ENCODE measurements at places on chromosomes 7 and 10.

DNA sequence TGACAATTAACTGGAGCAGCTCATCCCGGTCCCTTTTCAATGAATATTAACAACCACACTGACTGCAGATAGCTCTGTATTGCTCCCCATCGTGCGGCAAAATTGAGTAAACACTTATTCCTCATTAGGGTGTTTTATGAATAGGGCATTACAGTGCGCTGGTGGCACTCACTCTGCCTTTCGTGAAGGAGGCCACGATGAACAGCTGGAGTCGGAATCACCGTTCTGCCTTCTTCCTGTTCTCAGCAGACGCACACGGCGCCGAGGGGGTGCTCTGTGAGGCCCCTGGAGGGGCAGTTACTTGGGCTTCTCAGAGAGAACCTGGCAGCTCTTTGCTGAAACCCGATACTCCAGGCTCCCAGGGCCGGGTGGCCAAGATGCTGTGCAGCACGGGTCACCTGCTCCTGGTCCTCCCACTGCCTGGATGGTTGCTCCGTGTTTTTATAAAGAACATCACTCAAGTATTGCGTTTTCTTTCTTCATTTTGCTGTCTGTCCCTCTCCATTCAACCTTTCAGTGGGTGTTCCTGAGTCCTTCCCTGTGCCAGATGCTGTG is 241.9 kb downstream of the GLRX3 start:
- no peak for DNase-seq

GRCh38 chr10:76899490-76899889 is 738.1 kb downstream of the KCNMA1 start:
- DNase-seq = no peak

GRCh38 chr10:111648046-111648445 is 535.5 kb downstream of the GPAM start:
- peak; percentile 1 for DNase-seq

DNA sequence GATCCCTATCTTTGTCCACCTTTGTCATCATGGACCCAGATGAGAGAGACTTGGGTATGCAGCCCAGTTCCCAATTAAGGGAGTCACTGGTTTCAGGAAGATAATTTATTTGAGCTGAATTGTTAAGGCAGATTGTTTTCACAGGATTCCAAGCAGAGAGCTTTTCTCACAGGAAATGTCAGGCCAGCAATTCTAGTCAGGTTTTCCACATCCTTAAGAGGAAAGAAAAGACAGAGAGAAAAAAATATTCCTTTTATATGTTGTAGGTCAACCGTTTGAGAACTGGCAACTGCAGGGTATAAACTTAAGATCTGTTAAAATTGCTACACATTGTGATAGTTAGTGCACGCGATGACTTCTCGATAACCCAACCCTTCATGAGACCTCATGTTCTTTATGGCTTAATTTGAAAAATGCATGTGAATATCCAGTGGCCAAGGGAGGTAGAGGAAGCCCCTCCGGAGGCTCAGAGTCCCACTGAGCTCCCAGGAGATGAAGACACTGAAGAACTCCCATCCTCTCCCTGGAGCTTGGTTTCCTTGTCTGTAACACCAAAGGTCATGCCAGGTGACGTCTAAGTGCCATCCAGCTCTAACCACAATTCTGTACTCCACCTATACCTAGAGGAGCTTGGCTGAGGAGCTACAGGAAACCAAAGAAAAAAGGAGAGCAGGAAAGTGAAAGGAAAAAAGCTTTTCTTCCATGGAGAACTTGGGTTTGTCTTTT is 45.6 kb downstream of the MINDY4 start:
- no peak for DNase-seq

- no peak for DNase-seq
These were observed 26.8 kb upstream of the PSAP start for GRCh38 chr10:71877821-71878220.

- DNase-seq = no peak
These were observed 148.1 kb downstream of the SLC16A9 start for GRCh38 chr10:59561477-59562121.

- DNase-seq = no peak
These were observed 370.1 kb downstream of the PRPF18 start for GRCh38 chr10:13956826-13957225.

DNA sequence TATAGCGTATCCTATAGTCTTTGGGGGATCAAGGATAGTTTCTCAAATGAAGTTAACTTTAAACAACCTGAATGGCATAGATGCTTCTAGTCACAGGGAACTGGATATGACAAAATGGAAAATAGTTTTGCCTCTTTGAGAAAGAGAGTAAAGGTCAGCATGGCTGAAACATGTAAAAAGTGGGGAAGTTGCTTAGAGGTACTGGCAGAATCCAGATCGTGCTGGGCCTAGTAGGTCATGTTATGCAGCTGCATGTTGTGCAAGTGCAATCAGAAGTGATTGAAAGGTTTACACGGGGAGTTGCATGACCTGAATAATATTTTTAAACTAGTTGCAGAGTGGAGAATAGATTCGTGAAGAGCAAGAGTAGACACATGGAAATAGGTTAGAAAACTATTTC is 201.1 kb upstream of the HDAC9 start:
- DNase-seq = no peak

DNA sequence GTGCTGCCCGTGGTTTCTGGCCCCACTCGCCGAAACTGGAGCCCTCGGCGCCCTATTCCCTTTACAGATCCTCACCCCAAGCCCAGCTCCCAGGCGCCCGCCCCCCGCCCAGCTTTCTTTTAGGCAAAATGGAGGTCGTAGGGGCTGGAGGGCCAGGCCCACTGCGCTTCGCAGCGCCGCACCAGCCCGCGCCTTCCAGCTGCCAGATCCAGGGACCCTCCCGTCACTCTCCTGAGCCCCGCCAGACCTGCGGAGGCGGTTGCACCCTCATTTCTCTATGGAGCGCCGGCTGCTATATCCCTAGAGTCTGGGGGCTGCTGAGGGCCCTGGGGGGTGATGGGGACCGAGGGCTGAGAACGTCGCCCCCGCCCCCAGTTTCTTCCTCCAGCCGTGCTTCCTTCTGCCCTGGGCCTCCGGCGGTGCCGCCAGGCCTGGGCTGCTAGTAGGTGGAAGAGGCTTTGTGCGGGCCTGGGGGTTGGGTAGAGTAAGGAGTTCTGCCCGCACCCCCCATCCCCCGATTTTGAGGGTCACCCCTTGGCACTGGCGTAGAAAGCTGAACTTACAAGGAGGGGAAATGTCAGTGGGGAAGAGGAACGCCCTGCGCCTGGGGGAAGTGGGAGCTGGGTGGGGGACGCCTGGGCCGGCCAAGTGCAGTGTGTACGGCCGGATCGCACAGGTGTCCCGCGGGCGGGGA is 1.0 kb downstream of the GNB2 start:
- DNase-seq = no peak

DNA sequence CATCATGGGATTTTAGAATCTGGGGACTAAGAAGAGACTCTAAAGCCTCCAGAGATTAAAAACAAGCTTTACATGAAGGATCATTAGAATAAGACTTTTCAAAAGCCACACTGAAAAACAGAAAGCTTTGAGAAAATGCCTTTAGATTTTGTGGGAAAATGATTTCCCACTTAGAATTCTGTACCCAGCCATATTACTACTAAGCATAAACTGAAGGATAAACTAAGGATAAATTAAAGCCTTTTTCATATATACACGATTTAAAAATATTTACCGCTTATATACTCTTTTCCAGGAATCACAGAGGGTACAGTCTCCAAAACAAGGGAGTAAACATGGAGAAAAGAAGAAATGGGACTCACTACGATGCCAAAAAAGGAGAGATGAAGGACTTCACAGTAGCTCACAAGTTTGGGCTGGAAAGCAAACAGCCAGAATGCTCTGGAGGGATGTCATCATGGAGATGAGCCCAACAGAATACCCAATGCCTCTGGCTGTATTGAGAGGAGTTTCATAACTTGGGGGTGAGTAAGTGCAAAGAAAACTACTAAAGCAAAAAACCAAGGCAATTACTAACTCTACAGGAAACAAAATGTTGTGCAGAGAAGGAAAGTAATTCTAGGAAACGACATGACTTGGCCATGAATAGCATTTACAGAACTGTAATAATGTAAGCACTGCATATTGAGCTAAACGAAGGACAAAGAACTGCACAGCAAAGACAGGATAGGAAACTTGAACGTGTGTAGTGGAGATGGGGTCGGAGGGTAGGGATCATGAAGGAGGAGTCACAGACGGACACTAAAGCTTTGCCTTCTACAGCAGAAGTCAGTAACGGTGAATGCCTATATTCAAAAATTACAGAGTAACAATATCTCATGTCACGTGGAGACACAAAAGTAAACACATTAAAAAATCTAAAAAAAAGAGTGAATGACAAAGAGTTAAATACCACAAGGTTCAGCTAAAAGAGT is 61.4 kb upstream of the ASAH2 start:
- peak; percentile 23 for DNase-seq

- DNase-seq = no peak
These were observed 65.4 kb downstream of the FANK1 start for GRCh38 chr10:125961743-125962142.

- DNase-seq = peak; percentile 72
These were observed 186.5 kb upstream of the TMEM72 start for GRCh38 chr10:44724415-44725174.

DNA sequence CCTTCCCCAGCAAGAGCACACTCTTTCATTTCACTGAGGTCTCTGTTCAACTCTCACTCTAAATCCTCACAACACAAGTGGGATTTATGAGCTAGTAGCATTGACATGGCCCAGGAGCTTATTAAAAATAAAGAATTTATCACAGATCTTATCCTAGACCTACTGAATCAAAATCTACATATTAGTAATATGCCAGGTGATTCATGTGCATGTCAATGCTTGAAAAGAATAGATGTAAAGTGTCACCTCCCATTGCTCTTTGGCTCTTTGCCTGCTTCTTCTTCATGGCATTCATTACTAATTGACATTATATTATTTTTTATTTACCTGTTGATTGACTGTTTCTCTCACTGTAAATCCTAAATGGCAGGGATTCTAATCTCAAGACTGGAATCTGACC is 459.2 kb upstream of the LRRTM3 start:
- no peak for DNase-seq

DNA sequence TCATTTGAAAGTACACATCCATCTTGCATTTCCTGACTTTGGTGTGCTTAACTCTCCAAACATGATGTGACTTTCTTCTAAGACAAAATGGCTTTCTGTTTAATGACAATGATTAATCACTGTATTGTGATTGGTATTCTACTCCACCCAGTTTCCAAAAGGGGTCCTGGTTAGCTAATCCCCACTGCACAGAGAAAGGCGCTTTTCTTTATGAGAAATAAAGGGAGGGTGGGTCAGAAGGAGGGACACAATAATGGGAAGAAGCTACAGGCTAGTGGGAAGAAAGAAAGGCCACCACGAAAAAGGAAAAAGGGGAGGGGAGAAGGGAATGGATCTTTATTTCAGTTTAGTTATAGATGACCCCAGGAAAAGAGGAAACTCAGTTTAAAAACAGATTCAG is 69.2 kb downstream of the PRTFDC1 start:
- DNase-seq = no peak

- DNase-seq = no peak
These were observed 34.1 kb downstream of the BLVRA start for GRCh38 chr7:43792471-43793150.

- DNase-seq = no peak
These were observed 79.7 kb upstream of the FAM3C start for GRCh38 chr7:121475806-121476205.

DNA sequence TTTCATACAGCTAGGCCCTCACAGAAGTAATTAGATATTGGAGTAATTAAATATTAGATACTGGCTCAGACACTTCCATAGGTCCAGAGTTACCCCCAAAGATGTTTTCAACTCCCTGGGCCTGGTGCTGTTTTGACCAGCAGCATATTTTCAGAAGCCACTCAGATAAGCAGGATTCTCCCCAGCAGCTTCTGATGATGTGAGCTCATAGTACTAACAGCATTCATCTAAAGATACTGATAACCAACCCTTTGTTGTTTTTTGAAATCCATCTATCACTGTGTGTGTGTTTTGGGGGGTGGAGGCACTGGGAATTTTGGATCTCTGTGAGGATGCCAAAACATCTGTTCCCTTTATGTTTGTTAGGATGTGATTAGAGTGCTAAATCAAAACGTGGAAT is 52.7 kb downstream of the VPS50 start:
- no peak for DNase-seq

GRCh38 chr7:105906695-105907094 is 30.3 kb upstream of the ATXN7L1 start:
- no peak for DNase-seq

GRCh38 chr7:44398953-44399574 is 73.7 kb upstream of the CAMK2B start:
- no peak for DNase-seq

DNA sequence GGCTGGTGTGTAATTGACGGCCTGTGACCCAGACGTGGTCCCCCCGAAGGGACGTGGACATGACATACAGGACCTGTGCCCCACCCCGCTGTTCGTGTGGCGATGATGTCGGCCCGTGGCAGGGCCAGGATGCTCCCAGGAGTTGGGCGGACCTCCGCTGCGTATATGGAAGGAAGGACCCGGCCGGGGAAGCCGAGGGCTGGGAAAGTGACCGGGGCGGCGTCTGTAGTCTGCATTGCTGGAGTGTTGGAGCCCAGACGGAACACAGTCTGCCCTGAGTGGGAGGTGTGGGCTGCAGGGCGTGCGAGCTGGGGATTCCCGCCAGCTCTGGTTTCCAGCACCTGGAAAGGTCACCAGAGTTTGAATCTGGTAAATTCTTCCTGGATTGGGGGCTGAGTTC is 45.0 kb upstream of the FOXL3 start:
- DNase-seq = no peak

DNA sequence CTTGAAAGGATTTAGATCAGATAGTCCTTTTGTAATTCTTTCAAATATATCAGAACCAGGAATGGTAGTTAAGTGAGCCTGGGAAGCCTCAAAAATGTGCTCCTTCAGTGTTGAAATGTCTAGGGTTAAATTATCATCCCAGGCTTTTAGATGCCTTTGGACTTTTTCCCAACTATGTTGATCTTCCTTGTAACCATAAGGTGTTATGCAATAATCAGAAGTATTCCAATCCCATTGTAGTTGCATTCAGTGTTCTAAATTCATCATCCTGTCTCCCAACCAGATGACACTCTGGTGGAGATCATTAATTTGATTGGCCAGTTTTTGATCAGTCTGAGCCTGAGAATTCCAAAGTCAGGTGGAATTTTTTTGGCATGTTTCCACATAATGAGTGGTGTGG is 35.1 kb upstream of the AKR1C2 start:
- DNase-seq = no peak

DNA sequence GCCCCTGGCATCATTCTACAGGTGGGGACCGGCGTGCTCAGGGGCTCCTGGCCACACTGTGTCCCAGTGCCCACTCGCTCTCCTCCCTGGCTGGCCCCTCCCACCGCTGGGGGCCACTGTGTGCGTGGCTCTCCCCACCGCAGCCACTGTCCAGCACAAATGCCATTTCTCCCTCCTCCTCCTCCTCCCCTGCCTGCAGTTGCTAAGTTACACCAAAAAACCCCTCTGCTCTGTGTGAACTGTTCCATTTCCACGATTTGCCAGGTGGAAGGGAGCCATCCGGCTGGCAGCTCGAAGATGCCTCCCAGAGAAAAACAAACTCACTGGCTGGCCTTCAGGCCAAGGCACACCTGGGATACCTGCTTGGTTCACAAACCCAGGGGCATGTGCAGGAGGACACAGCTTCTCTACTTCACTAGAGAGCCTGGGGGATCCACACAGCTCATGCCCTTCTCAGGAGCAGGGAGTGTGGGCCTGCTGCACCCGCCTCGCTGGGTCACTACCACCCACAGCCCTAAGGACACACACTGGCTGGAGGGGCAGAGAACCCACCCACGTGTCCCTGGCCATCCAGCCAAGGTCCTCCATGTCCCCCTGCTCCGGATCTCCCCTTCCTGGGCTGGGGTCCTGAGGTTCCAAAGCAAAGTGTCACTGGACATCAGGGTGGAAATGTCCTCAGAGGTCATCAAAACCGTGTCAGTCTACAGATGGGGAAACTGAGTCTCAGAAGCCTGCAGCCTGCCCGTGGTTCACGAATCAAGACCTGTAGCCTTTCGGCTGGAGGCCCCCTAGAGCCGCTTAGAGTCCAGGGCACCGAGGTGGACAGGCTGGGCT is 1.7 kb downstream of the RASGEF1A start:
- no peak for DNase-seq
